ENCODE measurements at places on chromosomes 16 and 17.

DNA sequence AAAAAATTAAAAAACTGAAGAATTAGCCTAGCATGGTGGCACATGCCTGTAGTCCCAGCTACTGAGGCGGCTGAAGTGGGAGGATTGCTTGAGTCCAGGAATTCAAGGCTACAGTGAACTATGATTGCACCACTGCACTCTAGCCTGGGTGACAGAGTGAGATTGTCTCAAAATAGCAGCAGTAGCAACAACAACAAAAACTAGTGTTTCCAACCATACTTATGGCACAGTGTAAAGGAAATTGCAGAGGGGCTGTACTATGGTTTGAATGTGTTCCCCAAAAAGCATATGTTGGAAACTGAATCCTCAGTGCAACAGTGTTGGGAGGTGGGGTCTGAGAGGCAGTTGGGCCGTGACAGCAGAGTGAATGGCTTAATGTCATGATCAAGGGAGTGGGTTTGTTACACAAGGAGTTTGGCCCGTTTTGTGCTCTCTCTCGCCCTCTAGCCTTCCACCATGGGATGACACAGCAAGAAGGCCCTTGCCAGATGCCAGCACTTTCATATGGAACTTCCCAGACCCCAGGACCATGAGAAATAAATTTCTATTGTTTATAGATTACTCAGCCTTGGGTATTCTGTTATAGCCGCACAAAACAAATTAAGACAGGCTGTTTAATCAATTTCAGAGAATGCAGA is 70.0 kb downstream of the PGS1 start:
- DNase-seq, result no peak

DNA sequence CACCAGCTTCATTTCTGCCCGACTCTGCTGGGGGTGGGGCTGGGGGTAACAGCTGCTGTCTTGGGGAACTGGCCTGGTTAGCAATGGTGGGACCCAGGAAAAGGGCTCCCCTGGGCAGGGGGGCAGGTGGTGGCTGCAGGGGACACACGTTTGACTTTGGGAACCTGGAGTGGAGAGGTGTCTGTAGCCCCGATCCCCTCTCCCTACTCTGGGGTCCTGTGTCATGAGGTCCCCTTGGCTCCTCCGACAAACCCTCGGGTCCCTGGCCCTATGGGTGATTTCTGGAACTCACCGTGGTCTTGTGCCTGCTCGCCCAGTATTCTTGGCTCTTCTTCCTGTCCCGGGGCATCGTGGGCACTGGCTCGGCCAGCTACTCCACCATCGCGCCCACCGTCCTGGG is 12.0 kb downstream of the SPNS3 start:
- DNase-seq, result no peak

GRCh38 chr17:4968486-4969046 is 949 bp upstream of the SPAG7 start:
- DNase-seq, result no peak

- DNase-seq, result no peak
Observed at GRCh38 chr17:42431758-42432161, 8.7 kb upstream of the CAVIN1 start.

DNA sequence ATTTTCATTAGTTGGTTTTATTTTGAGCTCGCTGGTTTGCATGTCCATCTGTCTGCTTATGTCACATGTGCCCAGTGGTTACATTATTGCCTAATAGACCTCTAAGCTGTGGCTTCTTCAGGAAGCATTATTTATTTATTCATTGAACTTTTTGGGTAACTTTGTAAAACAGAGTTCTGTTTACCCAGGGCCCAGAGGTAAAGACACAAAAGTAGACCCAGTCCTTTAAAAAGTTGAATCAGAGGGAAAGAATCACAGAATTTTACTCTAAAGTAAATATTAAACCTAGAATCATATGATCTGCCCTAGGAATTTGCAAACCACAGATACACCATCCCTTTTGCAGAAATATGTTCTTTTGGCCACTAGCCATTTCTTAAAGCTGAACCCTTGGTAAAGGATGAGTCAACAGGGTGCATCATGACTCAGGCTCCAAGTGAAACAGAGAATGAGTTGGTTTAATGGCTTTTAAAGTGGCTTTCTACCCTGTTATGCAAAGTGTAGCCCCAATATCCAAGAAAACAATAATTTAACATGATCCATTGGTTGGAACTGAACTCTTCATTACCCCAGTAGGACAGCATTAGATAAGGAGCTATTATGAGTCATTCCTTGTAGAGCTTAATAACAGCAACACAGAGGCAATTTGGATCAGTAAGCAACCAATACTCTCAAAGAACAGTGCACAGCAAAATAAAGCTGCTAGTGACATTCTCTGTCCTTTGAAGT is 236.3 kb downstream of the KCNJ2 start:
- peak; percentile 16 for DNase-seq

GRCh38 chr16:57089406-57089805 is 3.0 kb upstream of the CPNE2 start:
- no peak for DNase-seq

DNA sequence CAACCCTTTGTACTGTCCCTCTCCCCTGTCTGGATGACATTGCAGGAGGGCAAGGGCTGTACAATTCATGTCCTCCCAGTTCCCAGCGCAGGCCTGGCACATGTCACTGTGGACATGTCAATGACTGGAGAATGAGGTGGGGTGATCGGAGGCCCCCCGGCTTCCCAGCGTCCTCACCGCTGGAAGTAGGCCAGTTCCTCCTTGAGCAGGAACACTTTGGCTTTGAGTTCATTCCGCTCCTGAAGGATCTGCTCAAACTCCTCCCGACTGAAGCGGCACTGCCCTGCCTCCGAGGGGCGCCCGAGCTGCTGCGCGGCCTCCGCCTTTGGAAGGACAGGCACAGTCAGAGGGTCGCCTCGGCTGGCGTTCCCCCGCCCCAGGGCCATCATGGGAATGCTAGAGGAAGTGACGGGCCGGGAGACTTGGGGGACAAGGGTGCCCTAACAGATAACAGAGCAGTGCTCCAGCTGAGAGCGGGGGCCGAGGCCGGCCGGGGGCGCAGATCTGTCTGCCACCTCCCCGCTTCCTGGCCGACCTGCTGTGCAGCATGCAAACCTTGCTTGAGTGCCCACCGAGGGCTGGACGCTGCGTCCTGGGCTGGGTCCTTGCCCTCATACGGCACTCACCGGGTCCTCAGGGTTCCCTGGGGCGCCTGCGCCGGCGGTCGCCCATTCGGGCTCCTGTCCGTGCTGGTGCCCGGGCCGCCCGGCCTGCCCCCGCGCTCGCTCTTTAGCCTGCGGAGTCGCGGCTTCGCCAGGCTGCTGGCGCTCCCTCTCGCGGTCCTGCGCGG is 1.3 kb downstream of the RILP start:
- DNase-seq, result no peak

- DNase-seq, result no peak
Observed at GRCh38 chr17:19568016-19568350, 34.3 kb downstream of the SLC47A1 start.

DNA sequence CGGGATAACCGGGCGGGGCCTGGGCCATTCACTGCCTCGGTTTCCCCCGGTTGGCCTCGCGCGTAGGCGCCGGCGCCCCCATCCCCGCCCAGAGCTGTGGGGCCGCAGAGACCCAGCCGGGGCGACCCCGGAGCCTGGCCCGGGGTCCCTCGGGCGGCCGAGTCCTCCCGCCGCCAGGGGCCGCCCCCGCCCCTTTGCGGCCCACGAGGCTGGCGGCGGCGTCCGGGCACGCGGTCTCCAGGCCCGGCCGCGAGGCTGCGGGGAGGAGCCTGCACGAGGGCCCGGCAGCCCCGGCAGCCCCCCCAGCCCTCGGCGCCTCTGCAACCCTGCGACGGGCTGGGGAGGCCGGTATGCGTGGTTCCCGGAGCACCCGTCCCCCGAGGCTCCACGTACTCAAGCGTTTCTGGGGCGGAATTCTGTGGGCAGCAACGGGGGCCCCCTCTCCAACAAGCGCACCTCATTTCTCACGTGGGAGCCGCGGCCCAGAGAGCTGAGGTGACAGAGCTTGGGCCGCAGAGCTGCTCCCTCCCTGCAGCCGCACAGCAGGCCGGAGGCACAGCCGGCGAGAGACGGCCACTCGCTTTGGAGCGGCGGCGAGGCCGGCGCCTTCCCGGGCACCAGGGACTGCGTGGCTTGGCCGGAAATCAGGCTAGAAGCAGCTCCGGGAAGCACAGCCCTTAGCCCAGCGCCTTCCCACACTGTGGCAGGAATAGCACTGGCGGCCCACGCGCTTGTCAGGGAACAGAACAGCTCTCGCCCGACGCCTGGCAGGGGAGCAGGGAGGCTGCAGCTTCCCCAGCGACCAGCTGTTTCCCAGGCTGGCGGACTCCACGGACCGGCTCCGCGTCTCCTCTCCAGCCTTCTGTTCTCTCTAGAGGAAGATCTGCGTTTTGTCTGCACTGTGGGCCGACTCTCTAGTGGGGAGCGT is 867 bp upstream of the LIMD2 start:
- DNase-seq, result no peak

- DNase-seq, result no peak
Observed at GRCh38 chr16:64352246-64352645, 769.6 kb downstream of the CDH11 start.

DNA sequence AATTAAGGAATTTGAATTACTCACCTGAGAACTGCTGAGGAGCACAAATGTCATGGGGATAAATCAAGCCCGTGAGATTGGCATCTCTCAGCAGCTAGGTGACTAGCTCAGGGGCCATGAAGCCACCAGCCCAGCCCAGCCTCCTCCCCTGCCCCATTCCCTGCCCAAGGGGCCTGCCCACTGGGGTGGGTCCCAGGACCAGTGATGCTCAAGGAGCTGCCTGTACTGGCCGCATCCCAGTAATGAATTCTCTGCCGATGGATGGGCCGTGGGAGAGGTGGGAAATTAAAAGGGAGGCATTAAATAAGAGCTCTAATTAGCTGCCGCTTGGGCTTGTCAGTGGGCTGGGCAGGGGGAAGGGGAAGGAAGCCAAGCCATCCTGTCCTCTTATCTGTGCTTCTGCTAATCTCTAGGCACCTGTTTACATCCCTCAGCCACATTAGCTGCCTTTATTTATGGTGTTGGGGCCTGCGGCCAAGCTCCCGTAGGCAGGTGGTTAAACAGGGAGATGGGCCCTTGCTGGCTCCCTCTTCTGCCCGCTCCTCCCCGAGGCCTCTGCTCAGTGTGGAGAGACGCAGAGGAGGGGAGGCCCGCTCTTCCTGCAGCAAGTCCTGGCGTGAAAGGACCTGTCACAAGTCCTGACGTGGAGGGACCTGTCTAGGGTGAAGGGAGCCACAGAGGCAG is 48.8 kb downstream of the PIPOX start:
- DNase-seq, result no peak

DNA sequence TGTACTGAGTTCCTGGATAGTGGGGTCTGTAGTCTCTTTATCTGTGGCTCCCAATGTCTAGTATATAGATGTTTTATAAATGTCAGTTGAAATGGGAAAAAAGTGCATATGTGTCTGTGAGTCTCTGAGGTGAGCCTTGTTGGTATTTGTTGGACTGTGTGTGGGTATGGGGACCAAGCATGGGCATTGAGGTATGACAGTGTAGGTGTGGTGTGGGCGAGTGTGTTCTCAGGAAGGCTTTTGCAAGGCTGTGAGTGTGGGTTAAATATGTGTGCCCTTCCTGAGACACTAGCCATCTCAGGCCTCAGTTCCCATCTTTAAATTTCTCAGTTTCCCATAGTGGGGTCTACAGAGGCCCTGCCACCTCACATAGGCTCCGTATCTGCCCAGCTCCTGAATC is 440.2 kb upstream of the CCL2 start:
- no peak for DNase-seq

DNA sequence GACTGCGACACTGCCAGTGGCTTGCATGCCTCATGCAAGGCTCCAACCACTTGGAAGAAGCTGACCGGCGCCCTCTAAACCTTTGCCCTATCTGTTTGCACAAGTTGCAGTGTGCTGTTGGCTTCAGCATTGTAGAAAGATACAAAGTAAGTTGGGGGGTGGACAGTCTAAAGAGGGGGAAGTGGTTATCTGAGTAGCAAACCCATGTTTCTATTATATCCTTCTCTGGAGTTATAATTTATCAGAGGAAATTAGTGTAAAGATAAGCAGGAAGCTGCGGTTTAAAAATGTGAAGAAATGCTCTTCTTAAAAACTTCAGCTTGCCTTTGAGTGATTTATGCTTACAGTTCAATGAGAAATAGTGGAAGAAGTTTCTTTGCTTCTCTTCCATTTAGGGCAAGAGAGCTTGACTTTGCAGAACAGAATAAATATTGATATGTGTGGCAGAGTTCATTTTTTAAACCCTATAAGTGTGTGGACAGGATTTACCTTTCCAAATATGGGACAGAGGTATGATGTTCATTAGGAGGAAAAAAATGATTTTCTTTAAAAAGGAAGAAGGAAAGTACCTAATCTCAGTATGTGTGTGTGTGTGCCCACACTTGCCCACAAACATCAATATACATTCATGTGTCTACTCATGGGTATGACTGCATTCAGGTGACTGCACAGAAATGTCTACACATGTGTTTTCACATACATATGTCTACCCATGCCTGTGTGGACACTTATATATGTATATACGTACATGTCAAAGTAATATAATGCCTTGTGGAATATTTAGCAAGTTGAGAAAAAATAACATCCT is 8.1 kb downstream of the AMZ2 start:
- no peak for DNase-seq

Measured in AG04449 (cell line).